Kasumi-1 (cell line): ENCODE measurements at places on chromosomes 7 and 10.

DNA sequence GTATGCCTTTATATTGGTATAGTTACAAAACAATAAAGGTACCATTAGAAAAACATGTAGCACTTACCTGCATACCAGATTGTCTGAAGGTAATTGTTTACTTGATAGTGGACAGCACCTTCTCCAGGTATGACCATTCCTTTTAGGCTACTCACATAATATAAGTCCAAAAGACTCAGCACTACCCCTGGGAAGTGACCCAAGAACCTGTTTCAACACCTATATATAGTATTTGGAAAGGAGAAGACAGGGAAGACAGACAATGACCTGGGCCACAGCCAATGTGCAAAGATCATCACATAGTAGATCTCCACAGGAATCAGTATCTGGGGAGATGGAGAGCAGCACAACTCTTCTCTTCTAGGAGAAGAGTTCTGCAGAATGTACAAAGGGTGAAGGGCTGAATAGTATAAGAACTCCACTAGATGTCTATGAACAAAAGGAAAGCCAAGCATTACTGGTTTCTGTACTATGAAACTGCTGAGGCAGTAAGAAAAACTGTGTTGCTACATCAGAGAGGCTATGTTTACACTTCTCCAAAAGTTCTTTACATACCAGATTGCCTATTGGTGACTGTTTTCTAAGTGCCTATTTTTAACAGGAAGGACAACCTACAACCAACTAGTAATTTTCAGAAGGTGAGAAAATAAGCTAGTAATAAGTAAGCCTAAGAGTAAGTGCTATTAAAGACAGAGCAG, 159.2 kb downstream of the BTAF1 start:
- DNase-seq, result no peak

DNA sequence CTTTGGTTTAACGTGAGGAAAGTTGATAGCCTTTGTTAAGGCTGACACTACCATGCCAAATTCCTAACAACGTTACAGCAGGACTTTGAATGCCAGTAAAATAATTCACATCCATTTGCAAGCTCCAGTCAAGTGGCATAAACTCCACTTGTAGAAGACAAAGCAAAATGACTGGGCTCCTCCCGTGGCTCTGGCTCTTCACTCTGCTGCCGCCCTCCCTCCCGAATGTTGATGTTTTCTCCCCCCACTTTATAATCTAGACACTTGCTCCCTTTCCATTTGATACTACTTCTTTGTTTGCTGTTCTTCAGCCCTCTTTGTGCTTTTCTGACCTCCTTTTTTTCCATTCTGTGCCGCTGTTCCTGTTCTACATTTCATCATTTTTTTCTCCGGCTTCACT, 22.8 kb upstream of the ITGB8 start:
- no peak for DNase-seq

- DNase-seq, result no peak
Measured at GRCh38 chr10:71772832-71773220, 494 bp downstream of the VSIR start.

GRCh38 chr10:69644658-69645295, 14.7 kb downstream of the FAM241B start:
- DNase-seq, result peak; percentile 67

- no peak for DNase-seq
Measured at GRCh38 chr10:74117738-74118137, 32.9 kb downstream of the AP3M1 start.

GRCh38 chr10:71042216-71042615, 153.9 kb upstream of the PCBD1 start:
- DNase-seq, result no peak

DNA sequence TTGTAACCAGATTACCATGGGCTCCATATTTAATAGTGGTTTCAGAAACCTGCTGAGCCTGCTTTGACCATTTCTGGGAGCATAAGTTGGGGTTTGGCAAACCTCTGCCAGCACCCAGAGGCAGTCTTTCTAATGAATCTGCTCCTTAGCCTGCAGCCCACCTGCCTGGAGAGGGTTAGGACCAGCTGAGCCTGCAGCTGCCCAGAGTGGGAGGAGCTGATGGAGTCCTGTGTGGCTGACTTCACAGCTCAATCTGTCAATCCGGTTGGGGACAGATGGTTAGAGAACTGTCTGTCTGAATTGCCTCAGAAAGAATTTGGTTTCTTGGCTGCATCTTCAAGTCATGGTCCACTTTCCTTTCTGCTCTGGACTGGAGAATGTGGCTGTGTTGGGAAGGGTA, 444.6 kb downstream of the NRG3 start:
- DNase-seq, result no peak

- no peak for DNase-seq
Measured at GRCh38 chr7:97868788-97869187, 3.4 kb downstream of the ASNS start.

DNA sequence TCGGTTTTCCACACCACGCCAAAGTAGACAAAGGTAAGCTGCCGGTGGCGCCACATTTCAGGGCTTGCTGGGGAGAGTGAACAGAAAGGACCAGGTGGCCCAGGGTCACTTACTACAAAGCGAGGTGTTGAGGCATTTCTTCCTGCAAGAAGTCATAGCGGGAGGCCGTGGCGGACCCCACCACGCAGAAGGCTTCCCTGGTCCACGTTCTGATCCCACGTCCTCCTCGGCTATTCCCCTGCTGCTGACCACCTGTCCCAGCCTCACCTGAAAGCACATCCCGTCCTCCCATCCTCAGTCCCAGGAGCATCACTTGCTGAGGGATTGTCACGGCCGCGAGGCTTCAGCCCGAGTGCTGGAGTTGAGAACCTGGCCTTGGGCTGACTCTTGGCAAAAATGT, 139.2 kb downstream of the DYNC2I1 start:
- no peak for DNase-seq

DNA sequence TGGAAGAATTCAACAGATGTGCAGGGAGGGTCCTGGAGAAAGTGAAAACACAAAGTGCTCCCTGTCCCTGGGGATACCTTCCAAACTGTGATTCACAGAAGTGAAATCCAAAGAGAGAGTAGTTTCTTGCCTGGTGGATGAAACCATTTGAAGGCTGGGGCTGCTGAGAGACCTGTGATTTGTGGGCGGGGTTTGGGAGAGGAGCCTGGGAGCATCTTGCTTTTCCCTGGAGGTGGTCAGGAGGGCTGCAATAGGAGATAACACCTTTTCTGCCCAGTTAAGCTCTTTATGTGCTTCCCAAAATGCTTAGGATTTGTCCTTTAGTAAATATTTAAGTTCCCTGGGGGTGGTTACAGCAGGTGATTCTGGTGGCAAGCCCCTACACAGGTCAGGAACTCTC, 105.3 kb upstream of the TPK1 start:
- DNase-seq, result no peak

- no peak for DNase-seq
Measured at GRCh38 chr7:152959610-152960009, 200.1 kb downstream of the ACTR3B start.

GRCh38 chr7:30347226-30348082, 63.1 kb downstream of the ZNRF2 start:
- DNase-seq, result no peak

GRCh38 chr10:127415116-127415515, 134.0 kb upstream of the NPS start:
- DNase-seq, result no peak

- no peak for DNase-seq
Measured at GRCh38 chr7:69439636-69440325, 158.5 kb upstream of the AUTS2 start.

DNA sequence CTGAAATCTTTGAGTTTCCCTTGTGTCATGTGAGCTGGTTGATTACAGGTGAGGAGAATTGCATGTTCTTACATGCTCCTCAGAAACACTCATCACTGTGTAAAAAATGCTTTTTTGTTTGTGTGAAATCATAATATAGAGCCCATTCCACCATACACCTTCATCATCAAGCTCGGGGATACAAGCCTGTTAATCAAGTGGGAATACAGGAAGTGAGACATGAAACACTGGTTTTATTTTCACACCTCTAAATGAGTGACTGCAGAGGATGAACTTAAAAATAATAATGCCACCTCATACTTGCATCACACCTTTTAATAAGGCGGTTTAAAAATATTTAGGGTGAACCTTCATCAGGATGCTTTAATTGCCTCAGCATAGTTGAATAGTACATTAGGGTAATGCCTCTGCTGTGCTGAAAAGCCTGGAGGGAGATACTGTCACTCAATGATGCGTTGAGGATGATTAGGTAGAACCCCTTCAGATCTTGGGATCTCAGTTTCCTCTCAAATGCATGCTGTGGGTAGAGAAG, 164.6 kb downstream of the AUTS2 start:
- DNase-seq, result no peak

DNA sequence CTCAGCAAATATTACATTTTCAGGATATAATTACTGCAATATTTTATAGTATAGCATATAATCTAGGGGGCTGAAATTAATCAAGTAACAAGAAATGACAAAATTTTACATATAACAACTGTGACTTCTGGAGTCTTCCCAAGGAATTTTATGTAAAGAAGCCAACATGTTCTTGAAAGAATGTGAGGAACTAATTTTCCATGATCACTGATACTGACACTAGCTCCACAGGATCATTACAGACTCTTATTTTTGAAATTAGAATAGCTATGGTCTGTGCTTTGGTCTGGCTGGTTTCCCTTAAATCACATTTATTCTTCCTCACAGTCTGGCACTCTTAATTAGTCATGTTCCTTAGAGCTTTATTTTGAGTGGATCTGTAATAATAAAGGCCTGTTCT, 267.7 kb upstream of the SEMA3A start:
- DNase-seq, result no peak

- DNase-seq, result no peak
Measured at GRCh38 chr10:43407148-43407575, 1.8 kb downstream of the HNRNPF start.

DNA sequence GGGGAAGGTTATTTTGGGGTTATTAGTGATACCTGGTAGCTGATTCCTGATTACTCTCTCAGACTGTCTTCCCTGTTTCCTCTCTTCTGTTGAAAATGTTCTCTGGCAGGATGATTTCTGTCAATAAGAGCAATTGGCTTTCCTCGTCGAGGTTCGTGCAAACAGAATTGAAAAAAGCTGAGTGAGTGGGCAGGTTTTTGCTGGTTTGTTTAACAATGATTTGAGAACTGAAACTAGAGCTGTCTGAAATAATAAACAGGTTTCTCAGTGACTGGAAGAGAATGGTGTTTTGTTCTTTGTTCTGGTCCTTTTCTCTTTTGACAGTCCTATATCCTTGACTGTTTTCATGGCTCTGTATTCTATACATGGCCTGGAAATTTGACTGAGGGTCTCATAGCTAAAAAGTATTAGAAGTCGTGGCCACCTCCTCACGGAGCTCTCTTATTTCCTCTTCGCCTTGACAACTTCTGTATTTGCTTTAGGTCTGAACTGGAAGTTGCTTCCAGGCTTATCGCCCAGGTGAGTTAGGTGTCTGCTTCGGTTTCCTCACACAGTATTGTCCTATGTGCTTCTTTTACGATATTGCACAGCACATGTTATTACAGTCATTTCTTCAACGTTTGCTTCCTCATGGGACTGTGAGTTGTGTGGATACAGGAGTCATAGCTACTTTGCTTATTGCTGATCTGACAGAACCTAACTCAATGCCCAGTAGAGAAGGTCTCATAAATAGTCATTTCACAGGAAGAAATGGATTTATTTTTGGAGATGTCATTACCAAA, 403.6 kb downstream of the NRG3 start:
- DNase-seq, result no peak

- DNase-seq, result no peak
Measured at GRCh38 chr10:48238826-48239520, 35.5 kb downstream of the FRMPD2 start.

DNA sequence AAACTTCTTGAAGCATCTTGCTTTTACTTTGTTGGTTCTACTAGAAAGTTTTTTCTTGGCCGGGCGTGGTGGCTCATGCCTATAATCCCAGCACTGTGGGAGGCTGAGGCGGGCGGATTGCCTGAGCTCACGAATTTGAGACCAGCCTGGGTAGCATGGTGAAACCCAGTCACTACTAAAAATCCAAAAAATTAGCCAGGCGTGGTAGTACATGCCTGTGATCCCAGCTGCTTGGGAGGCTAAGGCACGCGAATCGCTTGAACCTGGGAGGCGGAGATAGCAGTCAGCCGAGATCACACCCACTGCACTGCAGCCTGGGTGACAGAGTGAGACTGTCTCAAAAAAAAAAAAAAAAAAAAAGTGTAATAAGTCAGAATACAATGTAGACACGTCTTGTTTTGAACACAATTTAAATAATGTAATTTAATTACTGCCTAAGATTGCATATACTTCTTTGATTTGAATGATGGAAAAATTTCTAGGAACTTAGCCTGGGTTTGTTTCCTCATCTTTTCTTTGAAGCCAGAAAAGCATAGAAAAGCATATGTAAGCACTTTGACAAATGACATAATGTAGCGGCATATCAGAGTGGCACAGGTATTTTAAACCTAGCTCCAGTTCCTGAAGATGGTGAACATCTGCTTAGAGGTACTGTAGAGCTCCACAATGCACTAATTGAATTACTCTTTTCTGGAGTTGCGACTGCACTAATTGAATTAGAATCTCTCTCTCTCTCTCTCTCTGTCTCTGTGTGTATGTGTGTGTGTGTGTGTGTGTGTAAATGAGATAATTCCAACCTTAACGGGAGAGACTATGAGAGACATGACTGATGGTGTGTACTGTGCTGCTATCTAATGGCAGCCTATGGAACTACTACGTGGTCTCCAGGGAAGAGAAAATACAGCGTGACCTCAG, 87.8 kb downstream of the BTRC start:
- DNase-seq, result peak; percentile 96

GRCh38 chr10:114138581-114138980, 35.4 kb downstream of the CCDC186 start:
- no peak for DNase-seq

GRCh38 chr7:157767506-157768197, 430.8 kb downstream of the DNAJB6 start:
- no peak for DNase-seq

DNA sequence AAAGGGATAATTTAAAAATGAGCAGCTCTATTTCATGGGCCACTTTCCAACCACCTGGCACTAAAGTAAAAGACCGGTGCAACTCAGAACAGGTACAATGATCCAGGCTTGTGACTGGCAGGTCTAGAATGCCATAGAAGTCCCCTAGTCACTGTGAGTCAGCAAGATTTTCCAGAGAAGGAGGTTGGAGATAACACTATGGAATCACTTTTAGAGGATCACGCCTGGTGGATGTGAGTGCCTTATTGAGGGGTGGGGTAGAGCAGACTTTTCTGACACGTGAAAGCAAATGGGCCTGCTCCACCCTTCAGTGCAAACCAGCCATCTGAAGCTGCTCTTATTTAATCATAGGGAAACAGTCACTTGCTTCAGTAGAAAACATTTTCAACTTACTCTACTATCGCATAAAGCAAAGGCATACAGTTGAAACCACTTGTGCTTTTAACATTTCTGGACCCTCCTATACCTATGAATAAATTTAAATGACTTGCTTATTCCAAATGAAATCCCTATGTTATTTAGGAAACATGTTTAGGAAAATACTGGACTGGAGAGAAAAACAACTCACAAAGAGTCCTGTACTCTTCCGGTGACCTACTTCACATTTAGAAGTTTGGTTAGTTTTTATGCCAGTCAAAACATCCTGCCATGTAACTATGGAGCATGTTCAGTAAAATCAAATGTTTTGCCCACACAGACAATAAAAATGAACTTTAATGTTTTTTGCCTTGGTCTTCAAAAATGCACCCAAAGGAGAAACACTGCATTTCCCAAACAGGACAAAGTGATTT, 21.5 kb upstream of the AKR1C1 start:
- DNase-seq, result no peak
